Hepatocyte (in vitro differentiated cells): ENCODE measurements at places on chromosomes 4 and X.

DNA sequence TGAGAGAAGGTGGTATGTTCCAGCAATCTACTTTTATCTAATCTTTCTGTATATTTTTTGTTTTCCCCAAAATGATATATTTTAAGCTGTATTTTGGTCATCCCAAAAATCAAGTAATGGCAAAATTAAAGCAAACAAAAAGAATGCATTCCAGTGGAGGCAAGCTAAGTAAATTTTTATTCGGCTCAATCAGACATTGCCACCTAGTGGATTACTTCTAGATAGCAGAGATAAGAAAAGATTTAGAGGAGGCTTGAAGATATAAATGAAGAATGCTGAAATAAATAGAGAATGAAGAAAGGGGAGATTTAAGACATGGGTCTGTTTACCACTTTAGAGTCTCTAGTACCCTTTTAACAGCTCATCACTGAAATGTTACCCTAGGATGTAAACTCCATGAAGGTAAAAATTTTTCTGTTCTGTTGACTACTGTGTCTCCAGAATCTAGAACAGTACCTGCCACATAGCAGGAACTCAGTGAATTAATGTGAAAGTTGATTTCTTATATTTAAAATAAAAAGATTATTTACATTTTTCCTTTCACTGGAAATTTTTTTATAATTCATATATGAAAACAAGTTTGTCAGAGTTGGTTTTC, 110.9 kb upstream of the ANK2 start:
- DNase-seq = peak; percentile 43

GRCh38 chrX:45598861-45599260, 398.2 kb upstream of the DIPK2B start:
- no peak for DNase-seq

DNA sequence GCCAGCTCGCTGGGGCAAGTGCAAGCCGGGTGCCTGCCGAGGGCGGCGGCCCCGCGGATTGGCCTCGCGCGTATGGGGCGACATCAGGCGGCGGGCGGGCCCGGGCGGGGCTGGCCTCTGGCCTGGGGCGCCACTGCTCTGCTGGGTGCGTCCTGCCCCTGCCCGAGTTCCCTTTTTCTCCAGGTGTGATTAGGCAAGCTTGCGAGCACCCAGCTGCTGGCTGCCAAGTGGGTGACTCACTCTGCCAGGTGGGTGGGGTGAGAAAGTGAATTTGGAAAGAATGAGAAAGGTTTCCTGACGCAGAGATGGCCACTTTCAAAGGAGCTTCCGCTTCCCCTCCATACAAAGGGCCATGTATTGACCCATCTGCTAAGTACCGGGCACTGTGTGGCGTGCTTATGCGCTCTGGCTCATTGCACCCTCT, 32.5 kb downstream of the FGFBP1 start:
- DNase-seq = peak; percentile 68

DNA sequence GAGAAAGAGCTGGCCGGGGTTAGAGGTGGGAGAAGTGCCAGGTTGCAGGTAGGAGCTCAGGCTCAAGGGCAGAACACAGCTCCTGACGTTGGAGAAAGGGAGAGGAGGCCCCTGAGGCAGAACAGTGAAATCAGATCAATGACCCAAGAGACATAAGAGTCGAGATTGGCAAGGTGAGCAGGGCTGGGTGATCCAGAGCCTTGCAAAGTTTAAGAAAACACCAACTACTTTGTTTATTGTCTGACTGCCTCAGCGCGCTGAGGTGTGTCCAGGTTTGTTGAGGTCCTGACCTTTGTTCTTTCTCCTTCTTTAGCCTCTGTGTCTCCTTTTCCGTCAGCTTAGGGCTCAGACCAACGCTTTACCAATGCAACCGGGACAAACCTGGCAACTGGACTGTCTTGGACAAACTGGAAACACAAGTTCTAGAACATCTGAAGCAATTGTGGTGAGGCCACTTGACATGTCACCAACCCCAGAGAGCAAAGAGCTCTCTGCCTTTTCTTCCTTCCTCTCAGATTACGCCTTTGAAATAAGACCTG, 28.3 kb downstream of the CHRNA9 start:
- peak; percentile 47 for DNase-seq

- DNase-seq = no peak
Measured at GRCh38 chr4:55896622-55897021, 43.2 kb downstream of the EXOC1 start.

DNA sequence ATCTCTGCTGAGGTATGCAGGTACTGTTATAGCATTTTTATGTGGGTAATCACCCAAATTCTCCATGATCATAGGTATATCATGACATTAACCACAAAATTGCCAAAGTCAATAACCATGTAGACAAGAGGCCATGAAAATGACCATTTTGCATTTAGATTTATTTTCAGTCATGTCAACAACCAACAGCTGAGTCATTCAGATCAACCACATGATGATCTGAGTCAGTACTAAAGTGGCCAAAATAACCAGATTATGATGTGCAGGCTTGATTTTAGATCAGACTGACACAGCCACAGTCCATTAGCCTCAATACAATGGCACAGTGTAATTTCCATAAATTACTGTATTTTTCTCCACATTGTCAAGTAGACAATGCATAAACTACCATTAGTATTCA, 240.5 kb downstream of the GRIA3 start:
- DNase-seq = no peak

- DNase-seq = no peak
Measured at GRCh38 chrX:153409414-153410101, 1.7 kb upstream of the ZFP92 start.

- no peak for DNase-seq
Measured at GRCh38 chr4:61666244-61666643, 466.1 kb downstream of the ADGRL3 start.

GRCh38 chr4:1060121-1060520, 48.7 kb downstream of the FGFRL1 start:
- DNase-seq = no peak

DNA sequence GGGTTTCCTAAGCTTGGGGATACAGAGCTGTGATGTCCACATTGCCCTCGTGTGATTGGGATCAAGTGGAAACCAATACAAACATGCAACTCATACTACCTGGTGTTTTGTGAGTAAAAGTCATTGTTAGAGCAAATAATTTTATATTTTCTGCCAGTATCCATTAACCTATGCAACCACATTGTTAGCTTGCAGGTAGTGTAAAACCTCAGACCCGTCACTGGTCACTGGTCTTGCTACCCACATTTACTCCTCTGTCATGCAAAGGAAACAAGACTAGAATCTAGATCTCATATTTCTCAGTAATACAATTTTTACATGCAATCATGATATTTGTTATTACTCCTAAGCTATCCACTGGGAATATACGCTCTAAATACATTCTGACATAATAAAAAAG, 324.3 kb upstream of the NDST4 start:
- no peak for DNase-seq

- DNase-seq = no peak
Measured at GRCh38 chrX:101552714-101553113, 2.4 kb downstream of the ARMCX1 start.

GRCh38 chr4:186712690-186713089, 11.0 kb downstream of the FAT1 start:
- DNase-seq = no peak

- no peak for DNase-seq
Measured at GRCh38 chrX:103440621-103441020, 64.3 kb downstream of the BEX3 start.
